Activated CD4-positive, alpha-beta T cell treated with anti-CD3 and anti-CD28 coated beads for 4 hours (primary cell): ENCODE measurements at places on chromosomes 3 and 15.
A peak's percentile ranks its signal among the peaks of the same experiment; 100 is the strongest.

GRCh38 chr3:113271189-113271588, 59.8 kb downstream of the BOC start:
- no peak for DNase-seq

DNA sequence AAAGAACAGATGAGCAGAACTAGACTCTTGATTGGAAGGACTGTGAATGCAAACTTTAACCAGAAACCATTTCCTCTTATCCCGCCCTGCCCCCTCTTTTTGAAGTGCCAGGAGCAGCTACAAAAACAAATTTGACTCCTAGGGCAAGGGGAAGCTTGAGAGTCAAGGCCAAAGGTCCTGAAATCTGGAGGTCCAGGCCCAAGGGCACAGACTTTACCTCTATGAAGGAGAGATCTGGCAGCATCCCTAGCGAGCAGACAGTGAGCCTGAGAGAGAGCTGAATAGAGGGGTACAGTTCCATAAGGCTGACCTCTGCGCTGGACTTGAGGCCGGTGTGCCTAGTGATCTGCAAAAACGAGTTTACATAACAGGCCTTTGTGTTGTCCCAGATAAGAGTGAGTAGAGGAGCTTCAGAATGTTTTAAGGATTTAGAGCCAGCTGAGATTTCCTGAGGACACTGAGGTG, 5.1 kb downstream of the RAB43 start:
- DNase-seq, result peak; percentile 9

DNA sequence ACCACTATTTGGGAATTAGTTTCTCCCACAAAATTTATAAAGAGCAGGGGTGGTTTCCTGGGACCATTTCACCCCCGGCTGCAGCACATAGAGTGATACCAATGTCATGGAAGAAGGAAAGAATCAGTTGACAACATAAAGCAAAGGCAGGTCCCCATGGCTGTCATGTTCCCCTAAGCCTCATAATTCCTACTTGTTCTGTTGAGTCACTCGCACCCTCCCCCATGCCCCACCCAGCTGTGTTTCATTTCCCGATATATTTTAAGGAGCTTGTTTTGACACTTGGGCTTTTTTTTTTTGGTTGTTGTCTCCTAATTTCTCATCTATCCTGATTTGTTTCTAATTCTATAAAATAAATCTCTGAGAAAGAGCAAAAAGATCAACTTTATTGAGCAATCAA, 24.9 kb downstream of the ERC2 start:
- no peak for DNase-seq

GRCh38 chr15:81751256-81751655, 294.6 kb downstream of the MEX3B start:
- DNase-seq, result no peak

DNA sequence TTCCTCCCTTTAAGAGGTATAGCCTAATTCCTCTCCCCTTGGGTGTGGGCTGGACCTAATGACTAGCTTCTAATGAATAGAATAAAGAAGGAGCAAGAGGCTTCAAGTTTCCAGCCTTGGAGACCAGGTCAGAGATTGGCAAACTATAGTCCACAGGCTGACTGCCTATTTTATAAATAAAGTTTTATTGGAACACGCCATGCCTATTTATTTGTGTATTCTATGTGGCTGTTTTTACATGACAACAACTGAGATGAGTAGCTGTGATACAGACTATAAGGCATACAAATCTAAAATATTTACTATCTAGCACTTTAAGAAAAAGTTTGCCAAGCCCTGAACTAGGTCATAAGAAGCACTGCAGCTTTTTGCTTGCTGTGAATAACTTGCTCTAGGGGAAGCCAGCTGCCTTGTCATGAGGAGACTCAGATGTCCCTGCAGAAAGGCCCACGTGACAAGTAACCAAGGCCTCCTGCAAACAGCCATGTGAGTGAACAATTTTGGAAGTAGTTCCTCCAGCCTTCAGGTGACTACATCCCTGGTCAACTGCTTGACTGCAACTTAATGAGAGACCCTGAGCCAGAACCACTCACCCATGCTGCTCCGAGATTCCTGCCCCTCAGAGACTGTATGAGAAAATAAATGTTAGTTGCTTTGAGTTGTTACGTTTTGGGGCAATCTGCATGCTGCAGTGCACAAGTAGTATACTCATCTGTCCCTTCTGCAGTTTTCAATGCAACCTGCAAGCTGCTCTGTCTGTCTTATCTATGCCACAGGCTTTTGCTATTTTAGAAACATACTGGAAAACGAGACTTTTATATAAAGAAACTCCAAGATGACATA, 21.1 kb upstream of the MAP3K13 start:
- no peak for DNase-seq

- DNase-seq, result peak; percentile 17
Observed at GRCh38 chr15:65595960-65596359, 15.0 kb downstream of the INTS14 start.

DNA sequence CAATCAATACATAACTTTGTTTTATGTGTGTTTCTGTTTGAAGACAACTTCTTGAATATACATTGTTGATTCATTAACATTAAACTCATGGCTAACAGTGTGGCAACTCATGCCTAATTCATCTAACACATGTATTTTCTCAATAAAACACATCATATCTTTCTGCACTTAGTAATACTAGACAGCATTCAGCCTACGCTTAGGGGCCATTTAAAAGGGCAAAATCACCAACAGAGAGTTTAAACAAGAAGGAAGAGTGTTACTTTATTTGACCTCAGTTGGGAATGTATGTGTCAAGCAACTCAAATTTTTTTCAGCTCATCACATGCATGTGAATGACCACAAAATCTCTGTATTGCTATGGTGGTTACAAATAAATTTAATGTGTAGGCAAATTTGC, 128.8 kb upstream of the AADACL2 start:
- no peak for DNase-seq

DNA sequence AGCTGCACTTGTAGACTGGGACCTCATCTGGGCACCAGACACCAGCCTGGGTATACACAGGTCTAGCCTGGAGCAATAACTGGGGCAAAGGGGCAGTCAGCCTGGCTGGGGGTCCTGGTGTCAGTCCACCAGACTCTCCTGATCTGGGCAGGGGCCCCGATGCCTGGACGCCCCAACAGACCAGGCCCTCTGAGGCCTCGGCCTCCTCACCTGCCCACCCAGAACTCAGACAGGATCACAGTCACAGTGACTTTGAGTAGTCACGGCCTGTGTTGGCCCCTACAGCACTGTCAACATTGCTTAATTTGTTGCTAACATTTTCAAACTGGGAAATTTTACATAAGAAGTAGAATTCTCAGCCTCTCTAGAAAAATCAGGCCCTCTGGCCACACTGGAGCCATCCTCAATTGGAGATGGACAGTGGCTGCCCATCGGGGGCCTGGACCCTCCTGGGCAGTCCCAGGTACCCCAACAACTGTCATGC, 5.8 kb downstream of the TWF2 start:
- no peak for DNase-seq

DNA sequence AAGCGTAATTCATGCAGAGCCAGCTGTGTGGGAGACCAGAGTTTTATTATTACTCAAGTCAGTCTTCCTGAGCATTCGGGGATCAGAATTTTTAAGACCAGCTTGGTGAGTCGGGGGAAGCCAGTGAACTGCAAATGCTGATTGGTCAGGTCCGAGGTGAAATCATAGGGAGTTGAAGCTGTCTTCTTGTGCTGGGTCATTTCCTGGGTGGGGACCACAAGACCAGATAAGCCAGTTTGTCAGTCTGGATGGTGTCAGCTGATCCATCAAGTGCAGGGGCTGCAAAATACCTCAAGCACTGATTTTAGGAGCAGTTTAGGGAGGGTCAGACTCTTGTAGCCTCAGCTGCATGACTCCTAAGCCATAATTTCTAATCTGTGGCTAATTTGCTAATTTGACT, 228.1 kb upstream of the ATP10A start:
- no peak for DNase-seq

- no peak for DNase-seq
Observed at GRCh38 chr15:25797035-25797434, 66.1 kb downstream of the ATP10A start.

- no peak for DNase-seq
Observed at GRCh38 chr3:67357610-67358458, 296.6 kb downstream of the SUCLG2 start.

DNA sequence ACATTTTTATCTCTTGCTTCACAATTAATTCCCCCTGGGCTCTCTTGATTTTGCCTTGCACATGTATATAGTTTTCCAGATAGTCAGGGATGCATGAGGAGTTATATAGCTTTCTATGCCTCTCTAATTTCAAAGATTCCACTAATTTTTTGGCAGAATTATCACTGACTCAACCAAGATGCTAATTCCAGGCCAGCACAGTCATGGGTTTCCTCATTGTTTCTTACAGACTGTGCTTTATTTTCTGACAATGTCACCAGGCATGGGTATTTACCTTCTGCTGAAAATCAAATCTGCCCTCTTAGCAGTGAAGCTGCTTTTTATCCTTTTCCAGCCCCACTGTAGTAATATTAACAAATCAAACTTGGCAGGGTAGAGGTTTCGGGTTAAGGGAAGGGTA, 1520.6 kb upstream of the CADM2 start:
- no peak for DNase-seq
